ENCODE measurements at places on chromosomes 5 and 9.

DNA sequence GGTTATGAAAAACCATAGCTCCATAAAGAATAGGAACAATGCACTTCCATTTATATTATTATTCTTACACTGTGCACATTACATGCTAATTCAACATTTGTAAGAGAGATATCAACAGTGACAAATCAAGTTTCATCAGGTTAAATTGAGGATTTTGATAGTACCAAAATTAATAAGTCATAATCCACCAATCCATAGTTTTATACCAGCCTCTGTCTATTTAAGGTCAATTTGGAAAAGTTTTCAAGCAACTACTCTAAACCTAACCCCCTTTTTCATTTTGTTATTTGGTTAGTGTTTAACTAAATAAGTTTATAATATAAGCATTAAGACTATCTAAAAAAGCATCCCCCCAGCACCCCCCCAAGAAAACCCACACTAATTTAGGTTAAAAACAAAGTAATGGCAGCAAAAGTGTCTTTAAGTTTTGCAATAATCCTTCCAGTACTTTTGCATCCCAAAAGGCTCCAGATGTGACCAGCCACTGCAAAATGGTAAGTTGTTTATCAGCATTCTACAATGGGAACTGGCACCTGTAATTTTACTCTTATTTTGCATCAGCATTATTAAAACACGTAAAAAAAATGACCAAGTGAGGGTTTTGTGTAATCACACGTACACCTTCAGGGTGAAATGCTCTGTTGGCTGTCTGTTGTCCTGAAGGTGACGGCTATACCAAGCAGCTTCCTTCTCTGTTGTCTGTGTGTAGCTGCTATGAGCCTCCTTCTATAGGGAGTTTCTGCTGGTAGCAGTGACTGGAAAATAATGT lies 36.8 kb upstream of the SSBP2 start:
- DNase-seq: no peak

- no peak for DNase-seq
Observed at GRCh38 chr9:133109931-133110650, 10.9 kb downstream of the RALGDS start.

DNA sequence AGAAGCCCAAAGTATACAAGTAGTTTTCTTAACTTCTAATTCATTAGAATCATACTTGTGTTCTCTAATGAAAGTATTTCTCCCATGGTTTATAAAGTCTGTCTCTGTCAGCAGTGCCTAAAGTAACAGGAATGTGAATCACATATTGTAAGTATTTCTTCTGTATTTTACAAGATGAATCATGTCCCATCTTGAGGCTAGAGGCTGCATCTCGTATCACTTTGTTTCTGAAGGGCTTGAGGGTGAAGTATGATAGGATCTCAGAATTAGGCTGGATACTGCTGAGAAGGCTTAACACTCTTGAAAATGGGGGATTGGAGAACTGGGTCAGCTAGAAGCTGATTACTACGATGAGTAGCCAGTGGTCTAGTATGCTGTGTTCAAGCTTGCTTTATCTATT lies 242.2 kb upstream of the ACTBL2 start:
- no peak for DNase-seq

DNA sequence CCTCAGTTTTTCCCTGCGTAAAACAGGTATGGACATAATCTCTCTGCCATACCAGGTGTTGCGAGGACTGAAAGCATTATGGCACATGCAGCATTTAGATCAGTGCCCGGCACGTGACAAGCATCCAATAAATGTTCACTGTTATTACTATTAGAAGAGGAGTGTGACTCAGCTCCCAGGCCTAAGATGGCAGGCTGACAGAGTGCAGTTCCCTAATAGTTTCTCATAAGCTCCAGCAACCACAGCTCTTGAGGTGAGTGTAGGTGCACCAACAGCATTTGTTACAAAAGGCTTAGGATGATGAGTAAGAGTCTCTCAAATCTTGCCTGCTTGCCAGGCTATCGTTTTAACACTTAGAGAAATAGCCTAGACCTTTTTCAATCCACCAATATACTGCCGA lies 28.9 kb upstream of the GLIS3 start:
- no peak for DNase-seq

DNA sequence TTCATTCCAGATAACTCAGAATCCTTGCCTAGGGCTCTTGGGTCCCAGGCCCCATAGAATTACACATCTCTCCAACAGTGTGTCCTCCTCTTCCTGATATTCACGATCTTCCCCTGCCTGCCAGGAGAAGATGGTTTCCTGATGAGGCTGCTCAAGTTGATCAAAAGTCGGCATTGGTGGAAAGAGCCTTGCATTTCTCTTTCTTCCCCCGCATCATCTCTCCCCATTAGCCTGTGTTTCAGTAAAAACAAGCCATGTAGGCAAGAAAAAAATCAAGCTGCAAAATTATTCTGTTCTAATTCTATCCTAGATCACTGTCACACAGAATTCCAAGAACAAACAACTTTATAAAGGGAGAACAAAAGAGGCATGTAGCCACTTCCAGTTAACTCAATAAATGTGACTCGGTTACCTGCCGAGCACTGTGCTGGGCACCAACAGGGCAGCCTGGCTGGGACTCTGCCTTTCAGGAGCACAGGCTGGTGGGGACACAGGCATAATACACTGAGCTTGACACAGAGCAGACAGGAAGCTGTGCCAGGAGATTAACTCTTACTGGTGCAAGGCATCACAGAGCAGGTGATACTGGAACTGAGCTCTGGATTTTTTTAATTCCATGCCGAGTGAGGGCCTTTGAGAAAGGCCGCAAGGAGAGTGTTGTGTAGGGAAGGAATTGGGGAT lies 25.6 kb downstream of the TMOD1 start:
- no peak for DNase-seq

DNA sequence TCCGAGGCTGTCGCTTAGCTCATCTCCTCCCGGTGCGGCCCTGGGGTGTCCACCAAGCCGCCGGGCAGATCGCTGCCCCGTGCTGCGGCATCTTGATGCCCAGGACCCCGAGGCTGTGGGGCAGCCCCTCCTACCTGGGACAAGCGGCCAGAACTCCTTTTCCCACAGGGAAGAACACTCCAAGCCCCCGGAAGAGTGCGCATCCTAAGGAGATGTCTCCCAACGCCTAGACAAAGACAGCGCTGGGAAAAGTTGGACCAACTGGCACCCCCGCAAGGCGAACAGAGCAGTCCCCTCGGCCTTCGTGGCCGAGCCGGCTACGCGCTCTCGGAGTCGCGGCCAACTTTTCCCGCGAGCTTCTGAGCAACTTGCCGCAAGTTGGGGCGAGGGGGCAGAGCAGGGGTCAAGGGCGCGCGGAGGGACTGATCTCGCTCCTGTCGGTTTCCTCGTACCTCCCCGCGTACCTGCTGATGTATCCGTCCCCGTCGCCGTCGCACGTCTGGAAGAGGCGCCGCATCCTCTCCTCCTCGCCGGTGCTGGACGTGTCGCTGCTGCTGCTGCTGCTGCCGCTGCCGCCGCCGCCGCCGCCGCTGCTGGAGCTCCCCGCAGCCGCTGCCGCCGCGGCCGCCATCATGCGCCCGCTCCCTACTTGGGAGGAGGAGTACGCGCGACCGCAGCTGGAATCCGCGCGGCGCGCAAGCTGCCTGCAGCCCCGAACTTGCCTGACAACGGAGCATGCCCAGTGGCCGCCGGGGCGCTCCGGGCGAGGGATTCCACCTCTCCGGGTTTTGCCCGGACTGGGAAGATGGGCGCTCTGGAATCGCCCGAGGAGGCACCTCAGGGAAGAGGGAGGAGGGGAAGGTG lies at the start of gene MCC:
TSS of gene MCC (minus strand) at position 673 of the 864 bp plus-strand sequence.
- DNase-seq: peak; percentile 38

GRCh38 chr5:171023508-171023907 lies 161.7 kb downstream of the RANBP17 start:
- no peak for DNase-seq
